ENCODE measurements at places on chromosomes 3 and 15.

DNA sequence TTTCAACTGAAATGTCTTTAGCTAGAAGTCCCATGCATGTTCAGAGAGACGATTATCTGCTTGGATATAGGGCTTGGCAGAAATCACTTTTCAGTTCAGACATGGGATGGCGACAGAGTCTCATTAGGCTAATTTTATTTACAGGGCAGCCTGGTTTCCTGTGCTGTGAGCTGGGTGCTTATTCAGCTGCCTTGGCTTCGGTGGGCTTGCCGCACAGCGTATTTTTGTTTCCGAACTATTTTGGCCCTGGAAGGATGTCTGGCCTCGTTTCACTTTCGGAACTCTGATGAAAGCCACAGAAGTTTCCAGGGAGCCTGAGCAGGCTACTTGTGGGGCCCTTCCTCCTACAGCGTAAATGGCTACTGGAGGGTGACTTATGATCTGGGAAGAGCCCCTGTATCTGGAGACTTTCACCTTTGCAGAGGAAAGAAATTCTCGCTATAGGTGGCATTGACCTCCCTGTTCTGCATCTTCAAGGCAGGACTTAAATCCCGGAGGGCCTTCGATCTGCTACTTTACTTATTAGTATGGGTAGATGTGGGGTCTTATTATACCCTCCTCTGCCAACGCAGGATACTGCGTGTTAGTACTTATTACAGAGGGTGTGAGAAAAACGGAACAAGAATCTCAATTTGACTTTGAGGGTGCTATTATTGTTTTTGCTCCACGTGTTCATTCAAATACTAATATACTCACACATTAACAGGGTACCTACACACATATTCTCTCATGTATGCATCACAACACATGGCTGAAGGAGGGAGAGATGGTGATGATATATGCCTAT lies 364.0 kb upstream of the RBMS3 start:
- DNase-seq: no peak

GRCh38 chr3:94374439-94375161 lies 311.7 kb downstream of the NSUN3 start:
- no peak for DNase-seq

DNA sequence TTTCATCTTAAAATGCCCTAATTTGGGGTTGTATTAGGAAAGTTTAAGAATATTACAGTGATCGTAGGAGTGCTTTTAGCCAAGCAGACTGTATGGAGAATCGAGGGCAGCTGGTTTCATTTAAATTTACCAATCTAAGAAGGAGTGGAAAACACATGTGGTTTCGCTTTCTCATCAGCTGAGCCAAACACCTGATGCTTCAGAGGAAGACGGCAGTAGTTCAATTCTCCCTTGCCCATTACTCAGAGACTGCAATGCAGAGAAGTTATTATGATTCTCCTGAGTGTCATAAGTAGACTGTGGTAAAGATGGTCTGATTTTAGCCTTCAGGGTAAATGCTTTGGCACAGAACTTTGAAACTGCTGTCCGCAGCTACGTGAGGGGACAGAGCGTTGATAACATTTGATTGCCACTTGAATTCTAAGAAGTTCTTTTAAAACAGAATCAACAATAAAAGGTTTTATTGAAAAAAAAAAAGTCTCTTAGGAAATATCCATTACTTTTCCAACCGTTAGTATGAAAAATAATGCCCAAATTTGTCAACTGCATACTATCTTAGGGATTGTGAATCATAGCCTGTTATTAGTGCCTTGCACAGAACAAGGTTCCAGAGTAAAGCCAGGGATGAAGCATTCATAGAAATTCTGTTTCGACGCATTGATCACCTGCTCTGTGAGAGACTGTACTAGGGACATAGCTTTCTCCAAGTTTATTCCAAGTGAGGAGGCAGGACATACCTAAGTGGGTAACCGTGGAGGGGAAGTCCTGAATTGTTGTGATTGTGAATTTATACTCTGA lies 25.6 kb downstream of the LYSMD4 start:
- no peak for DNase-seq

DNA sequence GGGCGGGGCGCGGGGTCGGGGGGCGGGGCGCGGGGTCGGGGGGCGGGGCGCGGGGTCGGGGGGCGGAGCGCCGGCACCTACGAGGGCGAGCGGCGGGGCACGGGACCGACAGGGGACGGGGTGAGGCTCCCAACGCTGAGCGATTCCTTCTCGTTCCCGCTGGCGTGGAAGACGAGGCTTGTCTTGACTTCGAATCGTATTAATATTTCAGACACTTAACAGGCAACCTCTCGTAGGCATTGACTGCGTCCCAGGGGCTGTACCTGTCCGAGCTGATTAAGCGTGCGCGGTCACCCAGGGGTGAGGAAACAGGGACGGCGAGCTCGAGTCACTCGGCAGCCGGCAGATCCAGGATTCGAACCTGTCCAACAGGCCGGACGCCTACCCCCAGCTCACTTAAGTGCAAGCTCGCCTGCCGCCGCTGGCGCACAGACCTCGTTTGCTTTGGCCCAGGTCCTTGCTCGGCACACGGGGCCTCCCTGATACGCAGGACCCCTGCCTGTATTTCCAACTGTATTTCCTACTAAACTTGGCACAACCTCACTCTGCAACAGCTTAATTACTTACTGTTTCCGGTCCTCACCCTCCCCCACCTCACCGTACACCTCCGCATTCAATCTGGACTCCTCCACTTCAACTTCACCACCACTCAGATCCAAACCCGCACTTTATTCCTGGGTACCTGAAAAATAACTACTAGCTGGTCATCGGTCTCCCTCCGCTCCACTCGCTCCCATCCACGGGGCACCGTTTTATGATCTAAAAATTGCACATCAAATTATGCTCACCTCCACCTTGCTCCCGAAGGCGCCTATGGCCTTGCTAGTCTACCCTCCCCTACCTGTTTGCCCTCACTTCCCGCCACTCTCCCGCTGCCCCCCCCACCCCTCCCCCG lies 722 bp upstream of the ZXDC start:
- DNase-seq: no peak

- no peak for DNase-seq
These were observed 45.3 kb downstream of the ANXA2 start for GRCh38 chr15:60352525-60352924.

- DNase-seq: no peak
These were observed 65.6 kb upstream of the SLC6A1 start for GRCh38 chr3:10926811-10927521.

- DNase-seq: no peak
These were observed 6.4 kb upstream of the ITGB5 start for GRCh38 chr3:124893526-124893925.

- DNase-seq: no peak
These were observed 29.1 kb downstream of the SCG5 start for GRCh38 chr15:32670623-32671022.

- no peak for DNase-seq
These were observed 18.4 kb downstream of the SRGAP3 start for GRCh38 chr3:9231006-9231405.

GRCh38 chr3:186962445-186962844 lies 32.1 kb downstream of the ST6GAL1 start:
- no peak for DNase-seq

Data from stimulated activated CD4-positive, alpha-beta T cell treated with anti-CD3 and anti-CD28 coated beads, Interleukin-12 subunit alpha, Interleukin-12 subunit beta, amount 100 ng/mL, for 24 hours (primary cell).